ENCODE measurements at places on chromosomes 4 and X. TPM values are rescaled to one million over a fixed set of nuclear protein-coding genes. Genes with fewer than 3 reads are reported as not detected.

Gene ZNF718
- 8.6 TPM for polyA plus RNA-seq

Gene H2BW2
- polyA plus RNA-seq, result 1.9 TPM

Gene STOX2
- 17.4 TPM for polyA plus RNA-seq

Gene ADH1A
- 18.1 TPM for polyA plus RNA-seq

Gene EFNB1
- 57.9 TPM for polyA plus RNA-seq

Gene PCSK1N
- polyA plus RNA-seq, result 2.0 TPM

- peak; percentile 13 for DNase-seq
Measured at GRCh38 chr4:53321151-53321983, 44.5 kb downstream of the SCFD2 start.

DNA sequence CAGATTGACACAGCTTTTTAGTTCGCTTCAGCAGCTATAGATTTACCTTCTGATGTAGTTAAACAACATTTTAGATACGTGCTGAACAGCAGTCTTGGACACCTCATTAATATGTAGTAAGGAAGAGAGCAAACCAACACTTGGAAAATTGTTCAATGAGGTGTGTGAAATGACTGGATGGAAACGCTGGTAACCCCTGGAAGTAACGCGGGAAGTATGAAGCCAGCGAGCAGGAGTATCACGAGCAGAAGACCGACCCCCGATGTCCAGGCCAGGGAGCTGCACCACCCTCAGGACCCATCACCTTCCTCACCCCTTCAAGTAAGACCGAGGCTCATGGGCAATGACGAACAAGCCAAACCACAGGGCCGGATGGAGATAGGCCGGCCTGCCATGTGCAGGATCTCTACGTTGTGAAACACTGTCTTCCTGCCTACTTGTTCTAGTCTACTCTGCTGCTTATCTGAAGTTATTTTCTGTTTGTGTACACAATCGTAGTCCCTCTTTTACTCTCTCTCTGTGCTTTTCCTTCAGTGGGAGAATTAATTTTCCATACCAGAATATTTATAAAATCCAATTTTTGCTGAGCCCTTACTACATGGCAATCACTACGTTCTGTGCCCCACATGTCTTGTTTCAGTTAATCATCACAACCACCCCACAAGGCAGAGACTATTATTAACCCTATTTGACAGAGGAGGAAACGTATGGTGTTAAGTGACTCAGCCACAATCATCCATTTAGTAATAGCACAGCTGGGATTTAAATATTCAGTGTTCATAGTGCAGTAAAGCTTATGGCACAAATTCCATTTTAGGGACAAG is 221.7 kb downstream of the APBB2 start:
- no peak for DNase-seq

- no peak for DNase-seq
Measured at GRCh38 chr4:163269869-163270268, 62.5 kb downstream of the NPY1R start.

DNA sequence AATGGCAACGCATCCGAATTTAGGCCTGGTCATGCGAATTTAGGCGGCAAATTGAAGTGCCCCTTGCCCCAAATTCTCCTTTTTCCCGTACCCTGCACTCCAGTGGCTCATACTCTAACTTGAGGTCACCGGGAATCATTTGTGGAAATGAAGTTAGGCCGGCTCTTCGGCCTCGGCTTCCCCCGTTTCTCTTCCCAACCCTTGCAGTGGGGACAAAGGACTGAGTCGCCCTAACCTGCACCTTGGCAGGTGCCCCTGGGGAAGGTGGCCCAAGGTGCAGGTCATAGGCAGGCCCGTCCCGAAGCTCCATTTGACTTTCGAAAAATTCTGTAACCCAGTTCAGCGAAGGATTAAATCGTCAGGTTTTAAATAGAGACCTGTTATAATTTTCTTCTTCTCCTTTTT is 811 bp downstream of the SRD5A3 start:
- no peak for DNase-seq

DNA sequence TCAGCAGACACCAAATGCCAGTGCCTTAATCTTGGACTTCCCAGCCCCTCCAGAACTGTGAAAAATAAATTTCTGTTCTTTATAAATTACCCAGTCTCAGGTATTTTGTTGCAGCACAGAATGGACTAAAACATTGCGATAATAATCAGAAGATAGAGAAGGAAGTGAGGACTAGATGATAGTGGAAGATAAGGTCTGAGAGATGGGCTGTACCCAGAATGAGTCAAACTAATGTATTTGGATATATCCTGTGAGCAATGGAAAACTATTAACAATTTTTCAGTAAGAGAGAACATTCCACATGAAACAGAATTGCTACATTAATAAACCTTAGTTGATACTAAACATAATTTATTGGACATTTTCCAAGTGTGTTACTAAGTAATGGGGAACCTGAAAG is 93.3 kb downstream of the FANCB start:
- DNase-seq, result no peak

DNA sequence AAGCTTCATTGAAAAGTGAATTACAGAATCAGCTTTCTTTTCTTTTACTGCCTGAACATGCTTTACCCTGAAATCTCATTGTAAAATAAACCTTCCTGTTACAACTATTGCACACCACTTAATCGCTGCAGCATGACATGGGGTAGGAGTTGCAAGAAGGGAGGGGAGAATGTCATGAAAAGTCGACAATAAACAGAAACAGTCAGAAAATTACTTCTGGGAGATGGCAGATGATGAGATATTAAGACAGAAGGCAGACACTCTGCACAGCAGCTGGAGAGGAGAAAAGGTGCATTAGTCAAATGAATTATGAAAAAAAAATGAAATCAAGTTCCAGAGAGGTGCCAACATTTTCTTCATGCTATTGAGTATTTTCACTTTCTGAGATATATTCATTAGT is 287.7 kb downstream of the PCDH7 start:
- DNase-seq, result no peak

DNA sequence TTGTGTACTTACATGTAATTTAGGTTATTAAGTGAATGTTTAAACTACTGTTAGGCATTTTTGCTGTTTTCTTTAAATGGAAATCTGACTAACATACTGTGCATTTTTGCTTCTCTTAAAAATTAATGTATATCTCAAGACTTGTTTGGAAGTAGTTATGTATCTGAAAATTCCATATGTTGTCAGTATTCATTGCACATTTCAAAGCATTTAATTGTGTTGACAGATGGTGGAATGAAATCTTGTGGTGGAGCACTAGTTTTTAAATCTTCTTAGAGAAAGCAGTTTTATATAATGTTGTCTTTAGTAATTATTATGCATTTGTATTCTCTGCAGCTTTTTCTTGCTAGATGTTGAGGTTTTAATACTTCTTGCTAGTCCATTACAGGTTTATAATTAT is 71.5 kb upstream of the MSANTD1 start:
- no peak for DNase-seq

DNA sequence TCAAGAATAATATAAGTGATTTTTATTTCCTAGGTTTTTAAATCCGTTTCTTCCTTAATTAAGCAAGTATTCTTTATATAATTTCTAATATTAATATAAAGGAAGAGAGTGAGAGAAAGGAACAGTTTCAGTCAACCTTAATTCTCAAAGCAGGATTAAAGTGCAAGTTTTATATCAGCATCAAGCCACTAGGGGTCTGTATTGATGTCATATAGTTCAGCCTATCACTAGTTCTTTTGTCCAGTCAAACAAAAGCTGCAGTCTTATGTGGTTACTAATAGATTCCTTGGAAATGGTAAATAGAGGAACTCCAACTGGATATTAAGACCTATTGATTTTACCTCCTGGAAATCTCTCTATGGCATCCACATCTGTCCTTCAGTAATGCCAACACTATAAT is 82.0 kb downstream of the NAP1L3 start:
- no peak for DNase-seq

DNA sequence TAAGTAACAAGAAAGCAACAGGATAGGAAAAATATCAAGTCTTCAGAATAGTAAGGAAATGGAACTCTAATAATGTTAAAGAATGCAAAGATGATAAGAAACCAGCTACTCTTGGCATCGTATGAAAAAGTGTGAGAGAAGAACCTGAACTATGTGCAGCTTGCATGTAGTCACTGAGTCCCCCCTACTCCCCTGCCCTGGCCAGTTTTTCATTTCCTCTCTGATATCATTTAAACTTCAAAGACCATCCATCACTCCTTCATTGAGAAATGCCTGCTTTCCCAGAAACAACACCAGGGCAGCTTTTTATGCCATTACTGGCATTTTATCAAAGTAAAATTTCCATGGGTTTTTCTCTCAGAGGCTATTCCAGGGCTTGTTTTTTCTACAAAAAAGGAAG is 28.1 kb downstream of the INPP4B start:
- DNase-seq, result peak; percentile 33

GRCh38 chr4:57154191-57154590 is 44.0 kb upstream of the IGFBP7 start:
- DNase-seq, result no peak

DNA sequence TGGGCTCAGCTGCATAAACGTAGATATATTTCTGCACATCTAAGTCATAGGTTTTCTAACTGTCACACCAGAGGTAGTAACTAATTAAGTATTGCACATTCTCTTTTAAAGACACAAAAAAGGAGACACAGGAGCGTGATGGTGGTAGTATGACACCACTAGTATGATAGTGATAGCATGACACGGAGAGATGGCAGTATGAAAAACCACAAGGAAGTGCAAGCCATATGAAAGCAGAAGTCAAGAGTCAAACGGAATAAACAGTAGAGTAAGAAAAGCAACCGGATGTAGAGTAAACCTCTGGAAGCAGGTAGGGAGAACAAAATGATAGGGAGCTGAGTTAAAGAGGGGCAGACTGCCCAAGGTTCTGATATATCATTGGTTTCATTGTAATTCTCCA is 382.2 kb upstream of the INTU start:
- DNase-seq, result no peak

GRCh38 chr4:118981839-118982381 is 93.3 kb downstream of the SYNPO2 start:
- no peak for DNase-seq
